ENCODE measurements at places on chromosomes 6 and 20.

GRCh38 chr6:154518396-154518795, 7.9 kb upstream of the CNKSR3 start:
- no peak for DNase-seq

- no peak for DNase-seq
Measured at GRCh38 chr20:20412750-20413149, 44.8 kb downstream of the INSM1 start.

GRCh38 chr6:130853555-130854183, 26.5 kb downstream of the SMLR1 start:
- DNase-seq, result no peak

- no peak for DNase-seq
Measured at GRCh38 chr6:22808466-22808865, 239.1 kb downstream of the HDGFL1 start.

DNA sequence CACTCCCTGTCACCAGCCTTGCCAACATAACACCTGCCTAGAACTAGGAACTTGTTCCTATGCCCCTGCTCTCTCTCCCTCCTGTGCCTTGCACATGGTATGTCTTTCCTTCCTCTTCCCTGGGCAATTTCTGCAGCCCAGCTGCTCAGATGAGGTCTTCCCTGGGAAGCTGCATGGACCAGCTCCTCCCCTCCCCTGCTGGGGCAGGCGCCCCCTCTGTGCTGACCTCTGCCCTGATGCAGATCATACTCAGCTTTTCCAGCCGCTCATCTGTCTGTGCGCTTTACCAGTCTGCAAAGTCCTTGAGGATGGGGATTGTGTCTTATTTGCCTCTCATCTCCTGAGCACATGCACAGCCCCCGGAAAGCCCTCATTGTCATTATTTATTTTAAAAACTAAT, 161.8 kb downstream of the SCML4 start:
- no peak for DNase-seq

- DNase-seq, result no peak
Measured at GRCh38 chr6:40932953-40933352, 106.1 kb downstream of the UNC5CL start.

DNA sequence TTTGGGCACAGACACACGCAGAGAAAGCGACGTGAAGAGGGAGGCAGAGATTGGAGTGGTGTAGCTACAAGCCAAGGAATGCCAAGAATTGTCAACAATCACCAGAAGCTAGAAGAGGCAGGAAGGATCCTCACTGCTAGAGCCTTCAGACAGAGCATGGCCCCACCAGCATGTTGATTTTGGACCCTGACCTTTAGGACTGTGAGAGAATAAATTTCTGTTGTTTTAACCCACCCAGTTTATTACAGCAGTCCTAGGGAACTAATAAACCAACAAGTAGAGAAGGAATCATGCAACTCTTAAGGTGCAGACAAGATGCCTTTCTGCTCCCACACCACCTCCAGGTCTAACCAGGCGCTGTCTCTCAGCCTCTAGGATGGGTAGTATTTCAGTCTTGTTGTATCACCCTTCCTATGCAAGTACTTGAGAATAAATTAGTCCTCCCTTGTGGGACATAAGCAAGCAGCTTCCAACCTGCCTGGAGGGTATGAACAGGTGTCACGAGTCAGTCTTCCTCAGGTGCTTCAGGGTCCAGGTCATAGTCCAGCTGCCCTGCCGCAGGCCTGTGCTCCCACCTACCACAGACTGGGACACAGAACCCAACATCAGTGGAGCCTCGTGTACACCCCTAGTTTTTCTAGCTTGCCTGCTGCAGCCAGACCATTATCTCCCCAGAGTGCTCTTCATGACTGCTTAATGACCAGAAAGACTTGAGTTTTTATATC, 46.4 kb upstream of the CCN2 start:
- DNase-seq, result no peak

GRCh38 chr6:52065621-52066020, 21.8 kb downstream of the PKHD1 start:
- no peak for DNase-seq

- DNase-seq, result no peak
Measured at GRCh38 chr6:129183681-129184301, 300.9 kb downstream of the LAMA2 start.

GRCh38 chr6:110173506-110174132, 5.9 kb downstream of the WASF1 start:
- no peak for DNase-seq

DNA sequence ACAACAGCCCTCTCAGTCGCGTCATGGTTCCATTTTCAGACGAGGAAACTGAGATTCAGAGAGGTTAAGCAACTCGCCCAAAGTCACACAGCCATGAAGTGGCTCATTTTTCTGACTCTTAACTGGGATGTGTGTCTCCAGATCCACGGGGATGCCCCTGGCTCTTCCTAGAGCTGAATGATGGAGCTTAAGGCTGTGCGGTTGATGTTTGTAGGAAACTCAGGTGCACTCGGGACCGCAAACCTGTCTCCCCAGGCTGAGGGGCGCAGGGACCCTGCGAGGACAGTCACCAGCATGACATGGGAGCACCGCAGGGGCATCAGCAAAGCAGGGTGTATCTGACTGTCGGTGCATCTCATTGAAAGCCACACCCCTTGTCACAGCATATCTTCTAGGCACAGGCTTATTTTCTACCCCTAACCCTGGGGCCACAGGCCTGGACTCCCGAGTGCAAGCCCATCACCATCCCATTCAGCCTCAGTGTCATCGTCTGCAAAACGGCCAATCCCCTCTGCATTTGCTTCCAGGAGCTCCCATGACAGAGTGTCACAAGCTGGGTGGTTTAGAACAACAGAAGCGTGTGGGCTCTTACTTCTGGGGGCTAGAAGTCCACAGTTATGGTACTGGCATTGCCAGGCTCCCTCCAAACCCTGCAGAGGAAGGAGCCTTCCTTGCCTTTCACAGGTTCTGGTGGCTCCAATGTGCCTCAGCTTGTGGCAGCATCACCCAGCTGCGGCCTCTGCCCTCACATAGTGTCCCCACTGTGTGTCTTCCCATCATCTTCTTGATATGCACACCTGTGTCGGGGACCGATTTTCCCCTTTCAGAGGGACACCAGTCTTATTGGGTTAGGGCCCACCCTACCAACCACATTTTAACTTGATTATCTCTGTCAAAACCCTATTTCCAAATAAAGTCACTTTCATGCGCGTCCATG, 9.9 kb upstream of the ARHGAP40 start:
- no peak for DNase-seq

DNA sequence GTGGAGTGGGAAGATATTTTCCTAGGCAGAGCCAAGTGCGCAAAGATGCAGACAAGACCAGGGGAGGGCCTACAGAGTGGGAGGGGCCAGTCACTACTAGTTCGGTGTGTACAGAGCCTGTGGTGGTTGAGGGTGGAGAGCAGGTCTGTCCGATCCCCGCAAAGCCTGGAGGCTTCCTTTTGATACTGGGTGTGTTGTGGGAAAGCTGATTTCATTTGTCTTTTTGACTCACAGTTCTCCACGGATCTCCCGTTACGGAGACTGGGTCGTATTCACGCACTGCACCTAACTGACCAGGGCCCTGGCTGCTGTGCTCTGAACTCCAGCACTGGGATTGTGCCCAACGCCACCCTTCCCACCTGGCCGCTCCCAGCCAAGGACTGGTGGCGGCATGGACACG, 1.4 kb upstream of the TIAM2 start:
- no peak for DNase-seq

DNA sequence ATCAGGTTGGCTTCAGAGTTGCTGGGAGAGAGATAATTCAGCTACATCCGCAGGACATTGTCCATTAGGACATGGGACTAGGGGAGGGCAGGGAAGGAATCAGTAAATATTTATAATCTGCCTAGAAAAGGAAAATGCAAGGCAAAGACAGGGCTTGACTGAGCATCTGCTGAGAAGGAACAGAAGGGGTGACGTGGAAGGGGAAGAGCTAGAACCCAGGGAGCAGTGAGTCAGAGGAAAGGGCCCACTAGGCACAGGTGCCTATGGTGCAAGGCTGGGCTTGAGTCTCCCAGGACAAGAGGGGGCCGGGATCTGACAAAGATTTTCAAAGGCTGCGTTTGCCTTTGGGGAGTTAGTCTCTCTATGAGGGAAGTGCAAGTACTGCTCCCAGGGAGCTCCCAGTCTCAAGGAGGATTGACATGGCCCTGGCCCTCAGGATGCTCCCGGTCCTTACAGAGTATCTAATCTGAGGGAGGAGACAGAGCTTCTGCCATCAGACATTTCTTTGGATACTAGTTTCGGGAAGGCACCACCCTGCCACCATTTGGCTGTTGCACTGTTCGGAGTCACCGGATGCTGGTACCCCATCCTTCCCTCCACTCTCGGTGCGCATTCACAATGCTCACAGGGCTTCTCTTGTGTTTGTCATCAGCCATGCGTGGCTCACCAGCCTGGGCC, 21.9 kb downstream of the VEGFA start:
- DNase-seq, result no peak

DNA sequence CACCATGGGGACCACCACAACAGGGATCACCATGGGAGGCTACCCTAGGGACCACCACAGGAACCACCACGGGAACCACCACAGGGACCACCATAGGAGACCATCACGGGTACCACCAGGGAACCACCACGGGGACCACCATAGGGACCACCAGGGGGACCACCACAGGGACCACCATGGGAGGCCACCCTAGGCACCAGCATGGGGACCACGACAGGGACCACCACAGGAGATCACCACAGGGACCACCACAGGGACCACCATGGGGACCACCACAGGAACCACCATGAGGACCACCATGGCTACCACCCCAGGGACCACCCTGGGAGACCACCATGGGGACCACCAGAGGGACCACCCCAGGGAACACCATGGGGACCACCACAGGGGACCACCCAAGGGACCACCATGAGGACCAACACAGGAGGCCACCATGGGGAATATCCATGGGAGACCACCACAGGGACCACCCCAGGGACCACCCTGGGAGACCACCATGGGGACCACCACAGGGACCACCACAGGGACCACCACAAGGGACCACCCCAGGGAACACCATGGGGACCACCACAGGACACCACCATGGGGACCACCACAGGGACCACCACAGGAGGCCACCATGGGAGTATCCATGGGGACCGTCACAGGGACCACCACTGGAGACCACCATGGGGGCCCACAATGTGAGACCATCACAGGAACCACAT, 67.6 kb upstream of the MPC1 start:
- no peak for DNase-seq

GRCh38 chr6:131292145-131292938, 157.1 kb downstream of the AKAP7 start:
- no peak for DNase-seq

GRCh38 chr20:37350649-37351574, 5.0 kb downstream of the SRC start:
- no peak for DNase-seq

DNA sequence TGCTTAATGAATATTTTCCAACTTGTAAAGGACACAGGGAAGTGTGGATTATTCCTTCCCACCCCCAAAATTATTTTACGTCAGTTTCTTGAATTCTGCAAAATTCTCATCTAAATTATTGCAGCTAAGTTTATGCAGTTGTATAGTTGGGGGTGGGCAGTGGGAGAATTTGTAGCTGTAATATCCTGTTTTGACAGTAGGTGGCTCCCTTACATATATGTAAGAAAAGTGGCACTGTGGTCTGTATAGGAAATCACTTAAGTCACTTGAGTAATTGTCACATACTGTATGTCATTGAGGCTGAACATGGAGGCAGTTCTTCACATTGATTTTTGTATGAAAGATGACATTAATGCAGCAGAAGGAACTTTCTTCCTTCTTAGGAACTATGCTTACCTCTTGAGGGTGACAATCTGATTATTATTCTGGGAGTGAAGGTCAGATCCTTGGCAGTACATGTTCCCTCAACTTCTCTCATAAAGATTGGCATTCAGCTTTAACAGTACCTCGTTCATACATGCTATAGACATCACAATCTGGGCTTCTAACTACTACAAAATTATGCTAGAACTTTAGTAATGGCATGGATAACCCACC, 14.6 kb upstream of the CFAP206 start:
- DNase-seq, result no peak

- DNase-seq, result no peak
Measured at GRCh38 chr20:24160563-24161281, 172.1 kb upstream of the GGTLC1 start.

GRCh38 chr20:2429051-2429450, 41.5 kb downstream of the SNRPB start:
- no peak for DNase-seq

- DNase-seq, result no peak
Measured at GRCh38 chr6:16440636-16441212, 202.3 kb downstream of the GMPR start.

- no peak for DNase-seq
Measured at GRCh38 chr6:121142093-121142492, 192.2 kb downstream of the TBC1D32 start.

DNA sequence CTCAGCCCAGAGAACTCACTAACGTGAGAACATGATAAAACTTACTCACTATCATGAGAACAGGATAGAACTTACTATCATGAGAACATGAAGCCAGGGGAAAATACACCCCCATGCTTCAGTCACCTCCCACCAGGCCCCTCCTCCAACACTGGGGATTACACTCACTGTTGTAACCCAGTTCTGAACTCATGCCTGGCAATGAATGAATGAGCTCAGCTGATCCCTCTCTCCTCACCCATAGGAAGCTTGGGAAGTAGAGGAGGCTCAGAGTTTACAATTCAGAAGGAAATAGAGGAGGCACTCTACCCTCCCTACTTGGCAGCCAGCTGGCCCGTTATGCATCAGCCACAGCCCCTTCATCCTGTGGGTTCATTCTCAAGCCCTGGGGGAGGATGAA, 102.5 kb downstream of the EYA2 start:
- DNase-seq, result no peak

GRCh38 chr6:30169658-30170614, 6.6 kb downstream of the TRIM15 start:
- no peak for DNase-seq

DNA sequence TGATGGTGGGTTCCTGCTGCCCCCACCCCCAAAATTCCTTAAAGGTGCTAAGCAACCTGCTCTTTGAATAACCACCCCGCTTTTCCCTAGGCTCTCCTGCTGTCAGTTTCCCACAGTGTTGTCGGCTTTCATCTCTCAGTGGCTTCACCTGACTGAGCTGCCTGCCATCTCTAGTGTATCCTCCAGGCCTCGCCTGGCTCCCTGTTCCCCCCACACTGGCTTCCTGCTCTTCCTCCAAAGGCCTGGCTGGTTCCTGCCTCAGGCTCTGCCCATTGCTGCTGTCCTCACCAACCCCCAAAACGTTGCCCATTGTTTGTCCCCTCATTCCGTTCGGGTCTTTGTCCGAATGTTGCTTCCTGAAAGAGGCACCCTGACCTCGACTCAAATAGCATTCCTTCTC, 93.8 kb upstream of the POPDC3 start:
- DNase-seq, result no peak

DNA sequence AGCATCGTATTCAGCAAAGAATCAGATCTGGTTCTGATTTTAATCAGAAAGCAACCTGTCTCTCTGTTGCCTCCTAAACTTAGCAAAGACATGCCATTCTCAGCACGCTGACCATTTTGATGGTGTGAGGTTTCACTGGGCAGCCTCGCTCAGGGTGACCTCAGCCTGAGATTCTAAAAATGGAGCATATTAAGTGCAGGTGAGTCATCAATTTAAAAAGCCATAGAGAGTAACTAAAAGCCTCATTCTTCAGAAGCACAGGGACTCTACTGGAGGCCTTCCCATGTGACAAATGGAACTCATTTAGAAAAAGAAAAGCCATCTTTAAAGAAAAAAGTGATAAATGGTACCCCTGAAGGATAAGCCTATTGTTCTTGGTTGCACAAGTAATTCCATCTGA, 91.3 kb downstream of the FILIP1 start:
- no peak for DNase-seq

Measured in stimulated activated CD8-positive, alpha-beta memory T cell treated with anti-CD3 and anti-CD28 coated beads, Interleukin-15, amount 100 ng/mL, for 24 hours (primary cell).